ENCODE measurements at places on chromosomes 7 and 10.

GRCh38 chr7:40843338-40843985, 708.7 kb downstream of the SUGCT start:
- DNase-seq, result no peak

DNA sequence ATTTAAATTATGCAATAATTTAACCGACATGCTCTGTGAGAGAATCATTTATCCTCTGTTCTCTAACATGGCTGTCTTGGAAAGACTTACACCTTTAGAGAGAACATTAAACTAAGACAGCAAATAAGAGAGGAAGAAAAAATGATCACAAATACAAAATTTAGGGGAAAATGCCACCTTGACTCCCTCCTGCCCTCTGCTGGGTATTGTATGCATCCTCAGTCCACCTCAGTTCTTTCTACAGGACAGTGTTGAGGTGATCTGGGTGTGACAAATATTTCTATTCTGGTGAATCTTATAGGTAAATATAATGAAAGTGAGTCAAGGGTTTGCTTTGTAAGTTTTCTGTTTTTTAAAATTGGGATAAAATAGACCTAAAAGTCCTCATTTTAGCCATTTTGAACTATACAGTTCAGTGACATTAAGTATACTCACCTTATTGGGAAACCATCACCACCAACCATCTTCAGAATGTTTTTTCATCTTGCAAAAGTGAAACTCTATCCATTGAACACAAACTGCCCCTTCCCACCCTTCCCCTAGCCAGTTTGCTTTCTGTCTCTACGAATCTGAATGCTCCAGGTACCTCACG, 61.5 kb upstream of the ELMO1 start:
- DNase-seq, result no peak

- no peak for DNase-seq
Measured at GRCh38 chr7:23380961-23381360, 81.8 kb downstream of the MALSU1 start.

- no peak for DNase-seq
Measured at GRCh38 chr10:94076325-94076841, 82.7 kb downstream of the PLCE1 start.

DNA sequence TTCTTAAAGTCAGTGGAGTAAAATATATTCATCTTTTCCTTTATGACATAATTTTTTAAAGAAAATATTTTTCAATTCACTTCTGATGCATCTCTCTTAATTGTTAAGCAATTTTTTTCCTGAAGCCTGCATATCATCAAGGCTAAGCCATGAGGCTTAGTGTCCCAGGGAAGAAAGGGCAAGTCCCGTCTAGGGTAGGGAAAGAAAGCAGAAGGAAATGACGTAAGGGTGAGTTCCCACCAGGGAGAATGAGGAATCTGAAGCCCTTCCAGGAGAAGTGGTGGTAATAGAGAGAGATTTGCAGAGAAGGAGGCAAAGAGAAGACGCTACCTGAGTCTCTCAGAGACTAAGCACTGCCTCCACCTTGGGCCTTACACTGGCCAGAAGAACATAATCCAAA, 96.8 kb upstream of the NFE2L3 start:
- DNase-seq, result no peak

- DNase-seq, result no peak
Measured at GRCh38 chr7:68684246-68684839, 913.9 kb upstream of the AUTS2 start.

GRCh38 chr10:116097239-116097784, 175.7 kb downstream of the GFRA1 start:
- no peak for DNase-seq

DNA sequence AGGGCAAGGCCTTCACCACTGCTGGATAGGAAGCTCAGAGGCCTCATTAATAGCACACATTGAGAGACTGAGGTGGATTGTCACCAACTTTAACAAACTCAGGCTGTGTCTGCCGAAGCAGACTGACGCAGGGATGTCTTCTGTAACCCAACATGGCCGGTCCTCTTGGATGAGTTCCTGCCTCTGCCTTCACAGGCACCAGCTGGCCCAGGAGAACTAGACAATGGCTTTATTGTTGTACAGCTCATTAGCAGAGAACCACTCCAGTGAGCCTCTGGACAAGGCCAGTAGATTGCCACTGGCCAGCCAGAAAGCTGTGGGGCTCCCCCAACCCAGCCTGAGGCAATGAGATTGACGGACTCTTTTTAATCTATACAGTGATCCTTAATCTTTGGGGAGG, 9.4 kb downstream of the NODAL start:
- no peak for DNase-seq

DNA sequence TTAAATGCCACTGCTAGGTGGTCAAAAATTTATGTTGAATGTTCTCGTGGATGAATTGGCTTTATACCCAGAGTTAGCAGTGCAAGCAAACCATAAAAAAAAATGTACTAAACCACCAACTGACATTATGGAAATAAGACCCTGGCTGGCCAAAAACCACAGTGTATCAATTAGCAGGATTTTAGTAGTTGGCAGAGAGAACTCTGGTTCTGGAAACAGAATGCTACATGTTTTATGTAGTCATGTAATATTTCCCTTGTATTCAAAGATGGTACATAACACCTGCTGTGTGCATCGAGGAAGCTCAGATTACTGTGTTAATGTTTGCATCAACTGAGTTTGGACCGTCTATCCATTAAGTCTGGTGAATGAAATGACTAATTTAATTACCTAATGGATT, 618.5 kb downstream of the CCSER2 start:
- DNase-seq, result no peak

GRCh38 chr10:83701799-83702198, 437.5 kb upstream of the GHITM start:
- no peak for DNase-seq

- no peak for DNase-seq
Measured at GRCh38 chr10:26821699-26822570, 38.8 kb downstream of the ABI1 start.

GRCh38 chr7:101719123-101719470, 90.0 kb upstream of the MYL10 start:
- DNase-seq, result peak; percentile 11

- no peak for DNase-seq
Measured at GRCh38 chr7:134660961-134661376, 14.3 kb downstream of the BPGM start.

DNA sequence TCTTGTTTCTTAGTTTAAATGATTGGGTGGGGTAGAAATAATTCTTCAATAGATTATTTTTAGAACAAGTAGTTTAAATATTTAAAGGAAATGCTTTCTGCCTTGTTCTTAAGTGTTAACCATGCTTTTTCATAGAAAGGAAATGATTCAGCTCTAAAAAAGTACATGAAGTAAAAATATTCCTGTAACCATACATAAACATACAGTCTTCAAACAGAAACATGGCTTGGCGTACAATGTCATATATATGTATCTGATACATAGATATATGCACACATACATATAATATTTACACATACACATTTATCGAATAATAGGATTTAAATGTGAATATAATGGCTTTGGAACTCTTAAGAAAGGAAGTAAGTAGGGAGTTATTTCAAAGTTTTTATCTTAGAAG, 84.4 kb downstream of the RUNDC3B start:
- DNase-seq, result no peak

- DNase-seq, result no peak
Measured at GRCh38 chr10:46541017-46541661, 15.3 kb downstream of the GPRIN2 start.

GRCh38 chr7:140036224-140036962, 26.4 kb downstream of the PARP12 start:
- no peak for DNase-seq

GRCh38 chr7:92498557-92498956, 20.8 kb upstream of the ERVW-1 start:
- no peak for DNase-seq

- DNase-seq, result no peak
Measured at GRCh38 chr7:131298608-131298992, 29.1 kb upstream of the MKLN1 start.

GRCh38 chr7:88046839-88047573, 113.0 kb downstream of the ADAM22 start:
- DNase-seq, result no peak

GRCh38 chr7:33964417-33965182, 59.3 kb downstream of the BMPER start:
- no peak for DNase-seq

GRCh38 chr7:98459529-98459928, 58.6 kb upstream of the BAIAP2L1 start:
- no peak for DNase-seq

GRCh38 chr10:113879691-113880090, 25.2 kb downstream of the NHLRC2 start:
- no peak for DNase-seq

DNA sequence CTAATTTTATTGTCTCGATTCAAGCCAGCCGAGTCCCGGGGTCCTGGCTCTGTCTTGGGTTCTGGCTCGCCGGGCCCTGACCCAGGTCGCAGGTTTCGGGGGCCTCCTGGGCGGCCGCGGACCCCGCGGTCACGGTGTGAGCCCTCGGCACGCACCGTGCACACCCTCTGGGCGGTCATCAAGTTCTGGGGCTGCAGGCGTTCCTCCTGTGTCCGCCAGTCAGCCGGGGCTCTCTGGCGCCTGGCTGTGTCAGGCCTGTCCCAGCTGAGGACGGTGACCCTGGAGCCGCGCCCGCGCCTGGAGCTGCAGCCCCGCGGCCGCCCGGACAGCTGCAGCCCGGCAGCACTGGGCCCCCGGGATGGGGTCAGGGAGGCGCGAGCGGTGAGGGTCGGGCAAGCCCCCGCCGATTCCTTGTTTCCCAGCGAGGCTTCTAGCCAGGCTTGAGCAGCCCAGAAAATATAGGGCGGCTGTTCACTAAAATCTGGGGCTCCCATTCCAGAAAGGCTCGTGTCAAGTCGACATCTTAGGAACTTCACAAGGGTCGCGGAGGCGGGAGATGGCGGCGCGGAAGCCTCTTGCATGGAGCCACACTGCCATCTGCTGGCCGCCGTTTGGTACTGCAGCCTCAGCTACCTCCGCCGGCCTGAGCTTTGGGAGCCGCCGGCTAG, 4.2 kb upstream of the HOXA7 start:
- peak; percentile 81 for DNase-seq

- no peak for DNase-seq
Measured at GRCh38 chr7:136677471-136678365, 190.7 kb upstream of the CHRM2 start.

DNA sequence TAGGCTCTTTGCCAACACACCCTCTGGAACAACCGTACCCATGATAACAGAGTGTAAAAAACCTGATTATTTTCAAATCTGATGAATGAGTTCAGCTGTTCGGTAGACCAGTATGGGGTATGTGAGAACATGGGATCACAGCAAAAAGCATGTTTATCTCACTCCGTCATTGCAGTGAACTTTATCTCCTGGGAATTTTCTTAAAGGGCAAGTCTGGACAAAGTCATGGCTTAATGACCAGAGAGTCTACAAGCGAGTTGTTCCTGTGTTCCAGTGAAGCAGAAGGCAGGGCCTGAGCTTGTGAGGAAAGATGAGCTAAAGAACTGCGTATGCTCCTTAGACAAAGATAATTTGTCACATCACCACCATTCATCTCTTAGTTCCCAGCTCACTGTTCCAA, 219.7 kb downstream of the TRIL start:
- DNase-seq, result no peak

GRCh38 chr7:114356133-114356532, 58.5 kb upstream of the FOXP2 start:
- no peak for DNase-seq
